Left lung (tissue), 14 donors: ENCODE measurements at places on chromosomes 6 and 20. TPM values are rescaled to one million over a fixed set of nuclear protein-coding genes. Genes with fewer than 3 reads are reported as not detected.

Gene SYCP2L
- total RNA-seq = 0.41 TPM

GRCh38 chr6:1515280-1515679 lies 94.4 kb upstream of the FOXC1 start:
- no peaks in the 10 kb centered on the region for H3K4me1 ChIP-seq
- no peak overlapping the region for H3K4me3 ChIP-seq
- no peak overlapping the region for H3K27ac ChIP-seq
- H3K27me3 ChIP-seq = no peaks in the 10 kb centered on the region

GRCh38 chr6:20711518-20711917 lies 177.3 kb downstream of the CDKAL1 start:
- no peak overlapping the region for H3K27ac ChIP-seq
- no peaks in the 10 kb centered on the region for H3K27me3 ChIP-seq

- H3K4me3 ChIP-seq = no peak overlapping the region
- peak; percentile 46 for DNase-seq
- H3K4me1 ChIP-seq = no peaks in the 10 kb centered on the region
- no peaks in the 10 kb centered on the region for H3K36me3 ChIP-seq
- peak overlapping the region; percentile 74 for H3K27ac ChIP-seq
These were observed 33.9 kb downstream of the ADTRP start for GRCh38 chr6:11744753-11745152.

DNA sequence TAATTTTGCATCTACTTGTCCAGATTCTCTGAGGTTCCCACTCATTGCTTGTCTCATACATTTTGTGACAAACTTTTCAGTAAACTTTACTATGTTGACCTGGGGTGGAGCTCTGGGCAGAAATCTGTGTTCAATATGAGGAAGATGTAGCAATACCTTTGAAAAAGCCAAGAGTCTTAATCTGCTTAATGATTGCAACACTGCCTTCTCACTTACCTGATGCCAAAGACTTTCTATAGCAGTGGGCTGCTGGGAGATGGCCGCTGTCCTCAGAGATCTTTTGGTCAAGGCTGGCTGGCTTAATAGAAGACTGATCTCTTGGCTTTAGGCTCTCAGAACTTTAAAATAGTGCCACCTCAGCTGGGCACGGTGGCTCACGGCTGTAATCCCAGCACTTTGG lies 70.1 kb upstream of the RBM24 start:
- no peak overlapping the region for H3K4me3 ChIP-seq
- no peak for DNase-seq
- H3K27me3 ChIP-seq = no peaks in the 10 kb centered on the region
- no peaks in the 10 kb centered on the region for H3K4me1 ChIP-seq
- H3K36me3 ChIP-seq = no peaks in the 10 kb centered on the region
- H3K27ac ChIP-seq = no peak overlapping the region

Gene SNAP25
- total RNA-seq = 1.5 TPM
